ENCODE measurements at places on chromosomes 5 and 9.
A peak's percentile ranks its signal among the peaks of the same experiment; 100 is the strongest.

GRCh38 chr5:10654566-10654965 is 90.7 kb downstream of the ANKRD33B start:
- DNase-seq: no peak

- no peak for DNase-seq
These were observed 27.3 kb downstream of the KIF2A start for GRCh38 chr5:62333250-62333794.

DNA sequence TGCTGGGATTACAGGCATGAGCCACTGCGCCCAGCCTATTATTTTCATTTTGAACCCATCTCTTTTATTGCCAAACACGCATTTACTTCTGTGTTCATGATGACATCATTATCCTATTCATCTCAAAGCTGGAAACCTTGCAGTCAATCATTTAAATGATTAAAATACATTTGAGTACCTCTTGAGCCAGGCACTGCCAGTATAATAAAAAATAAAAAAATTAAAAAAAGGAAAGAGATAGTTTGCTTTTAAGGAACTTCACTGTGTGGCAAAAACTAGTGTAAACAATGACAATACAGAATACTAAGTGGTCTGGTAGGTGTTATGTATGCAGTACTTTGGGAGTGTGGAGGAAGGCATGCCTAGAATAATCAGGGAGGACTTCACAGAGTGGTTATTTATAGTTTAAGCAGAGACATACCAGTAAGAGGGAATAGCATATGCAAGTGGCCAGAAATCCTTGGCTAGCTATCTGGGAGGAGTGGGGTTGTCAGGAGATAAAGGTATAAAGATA is 8.6 kb downstream of the NSD1 start:
- no peak for DNase-seq

DNA sequence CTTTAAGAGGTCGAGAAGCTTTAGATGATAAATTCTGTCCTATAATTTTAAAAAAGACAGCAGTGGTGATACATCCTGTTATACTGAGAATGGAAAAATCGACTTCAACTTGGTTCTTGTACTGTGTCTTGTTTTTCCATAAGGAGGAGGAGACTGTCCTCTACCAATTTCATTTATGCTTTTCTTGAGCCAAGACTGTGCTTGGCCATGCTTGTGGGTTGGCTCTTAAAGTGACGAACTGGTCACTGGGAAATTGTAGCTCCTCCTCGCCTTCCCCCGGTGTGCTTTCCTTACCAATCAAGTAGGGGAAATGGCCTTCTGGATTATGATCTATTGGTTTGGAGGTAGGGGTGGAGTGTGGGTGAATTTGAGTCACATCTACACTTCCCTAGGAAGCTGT is 67.1 kb upstream of the HSPB3 start:
- DNase-seq: no peak

GRCh38 chr5:60958712-60959111 is 13.7 kb downstream of the NDUFAF2 start:
- no peak for DNase-seq

GRCh38 chr5:103929338-103930013 is 366.9 kb upstream of the NUDT12 start:
- DNase-seq: no peak

DNA sequence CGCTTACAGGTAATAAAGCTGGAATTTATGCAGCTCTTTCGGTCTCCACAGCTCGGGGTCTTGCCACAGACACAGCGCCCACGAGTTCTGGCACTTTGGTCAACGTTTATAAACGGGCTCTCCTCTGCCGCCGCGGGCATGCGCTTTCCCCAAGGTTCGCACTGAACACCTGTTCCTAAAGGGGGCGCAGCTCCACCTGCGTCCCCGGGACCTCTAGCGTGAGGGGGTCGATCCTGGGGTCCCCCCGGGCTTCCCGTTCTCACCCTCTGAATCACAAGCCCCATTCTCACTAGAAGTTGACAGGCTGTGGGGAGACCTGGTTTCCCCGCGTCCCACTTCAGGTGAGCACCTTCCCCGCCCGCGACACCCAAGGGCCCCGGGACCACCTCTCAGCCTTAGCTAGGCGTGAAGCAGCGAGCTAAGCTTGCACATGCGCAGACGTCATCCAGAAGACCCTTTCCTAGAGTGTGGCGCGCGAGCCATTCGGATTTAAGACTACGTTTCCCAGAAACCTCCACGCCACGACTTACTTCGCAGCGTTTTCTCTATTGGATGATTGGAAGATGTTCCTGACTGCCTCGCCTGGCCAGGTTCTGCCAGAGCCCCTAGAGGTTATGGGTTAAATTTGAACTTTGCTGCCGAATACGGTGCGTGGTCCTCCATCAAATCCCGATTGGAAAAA is 21.3 kb upstream of the ZNF782 start:
- peak; percentile 96 for DNase-seq

DNA sequence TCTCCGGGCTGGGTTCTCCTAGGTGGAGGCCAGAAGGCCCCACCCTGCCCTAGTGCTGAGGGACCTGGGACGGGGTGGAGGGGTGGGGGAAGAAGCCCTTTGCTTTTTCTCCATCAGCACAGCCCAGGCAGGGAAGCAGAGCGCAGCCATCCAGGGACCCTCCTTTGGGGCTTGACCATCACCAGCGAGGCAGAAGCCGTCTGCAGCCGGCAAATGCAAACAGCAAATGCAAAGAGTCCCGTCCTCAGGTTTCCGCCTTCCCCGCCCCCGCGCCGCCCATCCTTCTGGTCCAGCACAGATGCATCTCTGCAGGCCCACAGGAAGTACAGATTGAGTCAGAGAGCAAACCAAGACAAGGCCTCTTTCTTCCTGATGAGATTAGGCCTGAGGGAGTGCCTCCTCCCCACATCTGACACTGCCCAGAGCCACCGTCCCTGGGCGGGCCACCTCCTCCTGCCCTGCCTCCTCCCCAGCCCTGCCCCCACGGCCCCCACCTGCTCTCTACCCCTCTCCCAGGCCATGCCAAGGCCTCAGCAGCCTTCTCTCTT is 23.4 kb downstream of the CORO2A start:
- peak; percentile 89 for DNase-seq

GRCh38 chr5:8033261-8033660 is 164.3 kb downstream of the MTRR start:
- DNase-seq: no peak

DNA sequence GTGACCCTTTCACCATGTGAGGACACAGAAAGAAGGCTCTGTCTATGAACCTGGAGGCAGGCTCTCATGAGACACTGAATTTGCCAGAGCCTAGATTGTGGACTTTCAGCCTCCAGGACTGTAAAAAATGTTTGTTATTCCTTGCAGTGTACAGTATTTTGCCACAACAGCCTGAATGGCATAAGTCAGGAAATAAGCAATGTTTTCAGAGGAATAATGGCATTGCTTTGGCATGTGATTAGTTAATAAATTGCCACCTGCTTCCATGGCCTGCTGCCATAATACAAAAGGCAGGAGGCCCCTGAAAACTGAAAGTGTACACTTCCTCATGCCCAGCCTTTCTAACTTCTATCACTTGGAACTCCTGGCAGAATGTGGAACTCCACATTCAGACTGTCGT is 408.1 kb downstream of the GADD45G start:
- no peak for DNase-seq

DNA sequence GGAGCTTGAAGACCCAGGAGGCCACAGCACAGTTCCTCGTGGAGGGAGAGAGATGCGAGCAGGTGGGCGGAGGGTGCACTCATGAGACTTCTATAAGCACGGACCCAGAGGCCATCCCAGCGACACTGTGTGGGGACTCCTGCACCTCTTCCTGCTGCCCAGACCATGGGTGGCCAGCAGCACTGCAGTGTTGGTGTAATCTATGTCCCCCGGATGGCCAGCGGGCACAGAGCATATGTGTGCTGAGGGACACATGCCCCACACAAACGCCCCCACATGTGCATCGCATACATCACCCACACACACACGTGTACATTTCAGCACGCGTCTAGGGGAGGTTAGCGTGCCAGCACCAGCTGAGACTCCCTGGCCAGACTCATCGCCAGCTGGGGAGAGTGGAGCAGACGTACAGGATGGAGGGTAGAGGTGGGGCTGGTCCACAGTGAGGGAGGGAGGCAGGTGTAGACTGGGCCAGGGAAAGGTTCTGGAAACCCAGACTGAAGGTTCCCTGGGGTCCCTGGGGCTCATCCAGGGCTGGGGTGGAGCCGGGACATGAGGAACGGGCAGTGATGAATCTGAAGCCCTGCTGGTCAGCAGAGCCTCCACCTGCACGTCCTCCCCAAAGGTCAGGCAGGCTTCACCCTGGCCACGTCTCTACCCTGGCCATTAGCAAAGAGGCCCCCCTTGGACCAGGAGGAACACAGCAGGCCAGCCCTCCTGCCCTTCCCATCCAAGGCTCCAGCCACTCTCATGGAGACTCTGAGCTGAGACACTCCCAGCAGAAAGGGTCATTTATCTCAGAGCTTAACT is 27.6 kb downstream of the ADAMTS2 start:
- no peak for DNase-seq

DNA sequence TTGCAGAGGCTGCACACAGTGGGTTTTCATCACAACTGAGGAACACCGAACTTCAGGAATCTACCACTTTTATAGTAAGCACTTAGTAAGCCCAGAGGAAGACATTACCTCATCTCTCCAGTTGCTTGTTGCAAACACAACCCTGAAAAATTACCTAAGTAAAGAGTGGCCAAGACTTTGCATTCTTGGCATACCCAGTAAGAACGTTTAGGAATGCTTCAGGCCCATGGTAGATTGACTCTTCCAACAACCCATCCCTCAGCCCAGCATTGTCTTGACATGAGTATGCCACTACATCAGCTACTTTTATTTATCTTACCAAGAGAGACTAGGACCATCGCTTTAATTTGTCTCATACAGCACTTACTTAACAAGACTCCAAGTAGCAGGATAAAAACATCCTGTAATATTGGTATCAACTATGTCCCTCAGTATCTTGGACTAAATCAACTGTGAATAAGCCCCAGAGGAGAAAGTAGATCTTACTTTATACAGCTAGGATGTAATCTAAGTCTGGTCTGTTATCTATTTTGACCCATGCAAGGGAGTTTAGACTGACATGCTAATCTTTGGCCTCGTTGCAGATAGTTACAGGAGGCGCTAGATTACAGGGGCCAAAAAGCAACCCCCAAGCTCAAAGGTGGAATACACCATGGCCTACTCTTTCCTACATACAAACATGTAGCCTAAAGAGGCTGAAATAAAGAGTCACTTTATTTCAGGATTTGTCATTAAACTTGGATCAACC is 114.9 kb downstream of the INVS start:
- no peak for DNase-seq

DNA sequence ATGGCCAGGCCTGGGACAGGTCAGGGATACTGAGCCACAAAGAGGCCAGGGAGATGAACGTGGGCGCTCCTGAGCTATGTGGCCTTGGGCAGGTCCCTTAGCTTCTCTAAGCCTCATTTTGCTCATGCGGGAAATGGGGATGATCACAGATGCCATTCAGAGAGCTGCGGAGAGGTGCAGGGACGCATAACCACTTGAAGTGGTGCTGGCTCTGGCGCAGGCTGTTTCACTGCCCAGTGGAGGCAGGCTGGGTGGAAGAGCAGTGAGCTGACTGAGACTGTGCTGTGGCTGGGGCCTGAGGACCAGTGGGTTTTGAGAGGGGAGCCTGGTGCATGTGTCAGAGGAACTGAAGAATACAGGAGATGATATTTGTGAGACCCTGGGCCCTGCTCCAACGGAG is 18.4 kb downstream of the CXXC5 start:
- DNase-seq: no peak

DNA sequence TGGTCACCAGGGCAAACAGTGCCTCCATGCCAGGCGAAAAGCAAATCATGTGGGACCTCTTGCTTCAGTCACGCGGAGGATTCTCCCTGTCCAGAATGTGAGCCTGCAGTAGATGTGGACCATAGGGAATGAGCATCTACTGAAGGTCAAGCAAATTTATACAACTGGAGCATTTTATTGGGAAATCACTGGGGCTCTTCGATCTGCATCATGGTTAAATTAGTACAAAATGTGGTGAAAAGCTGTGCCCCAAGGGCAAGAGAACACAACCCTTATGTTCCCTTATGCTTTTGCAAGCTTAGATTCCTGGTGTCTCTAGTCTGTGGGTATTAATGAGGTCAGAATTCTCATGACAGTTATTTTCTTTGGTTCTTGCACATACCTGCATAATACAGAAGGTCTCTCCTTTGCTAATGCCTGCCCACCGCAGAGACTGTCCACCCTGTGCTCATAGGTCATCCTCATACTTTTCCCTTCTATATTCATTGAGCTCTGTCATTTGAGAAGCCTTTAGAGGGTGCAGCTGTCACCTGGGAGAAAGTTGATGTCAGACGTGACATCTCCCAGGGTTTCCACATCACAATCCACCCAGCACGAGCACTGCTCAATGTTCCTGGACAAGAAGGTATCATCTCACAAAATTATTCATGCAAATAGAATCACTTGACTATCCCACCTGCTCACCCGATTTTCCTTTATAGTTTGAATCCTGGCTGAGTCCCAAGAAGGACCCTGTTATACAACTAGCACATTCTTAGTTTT is 111.7 kb downstream of the NXNL2 start:
- no peak for DNase-seq

- DNase-seq: no peak
These were observed 224.9 kb downstream of the MAT2B start for GRCh38 chr5:163730206-163730756.

DNA sequence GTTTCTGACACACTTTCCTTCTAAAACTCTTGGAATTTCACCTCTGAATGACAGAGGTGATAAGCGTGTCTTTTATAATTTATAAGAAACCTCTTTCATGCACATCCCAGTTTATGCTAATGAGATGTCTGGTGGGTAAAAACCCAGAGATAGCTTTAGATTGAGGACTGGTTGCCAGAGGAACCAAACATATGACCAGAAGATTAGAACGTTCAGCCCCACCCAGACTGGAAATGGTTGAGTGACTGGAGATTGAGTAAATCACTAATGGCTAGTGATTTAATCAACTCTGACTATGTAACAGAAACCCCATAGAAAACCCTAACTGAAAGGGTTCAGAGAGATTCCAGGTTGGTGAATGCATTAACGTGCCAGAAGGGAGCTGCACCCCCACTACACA is 69.2 kb downstream of the CDH18 start:
- DNase-seq: no peak

- no peak for DNase-seq
These were observed 75.1 kb upstream of the RUFY1 start for GRCh38 chr5:179475208-179475751.

DNA sequence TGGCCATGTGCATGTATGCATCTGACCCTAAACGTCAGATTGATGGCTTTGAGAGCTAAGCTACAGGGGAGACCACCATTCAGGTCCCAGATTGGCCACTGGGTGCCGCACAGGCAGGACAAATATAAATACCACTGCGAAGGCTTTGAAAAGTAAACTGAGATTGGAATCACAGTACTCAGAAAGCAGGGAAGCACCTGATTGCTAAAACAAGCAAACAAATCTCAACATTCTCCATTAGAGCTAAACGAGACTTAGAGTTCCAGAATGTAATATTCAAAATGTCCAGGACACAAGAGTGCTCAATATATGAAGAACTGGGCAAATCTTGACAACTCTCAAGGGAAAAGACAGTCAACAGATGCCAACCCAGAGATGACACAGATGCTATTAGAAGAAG is 61.0 kb upstream of the GFPT2 start:
- DNase-seq: no peak

GRCh38 chr9:18849890-18850677 is 182.9 kb downstream of the SAXO1 start:
- no peak for DNase-seq

- no peak for DNase-seq
These were observed 57.5 kb upstream of the RXRA start for GRCh38 chr9:134268747-134269146.

GRCh38 chr5:97877588-97877987 is 694.5 kb upstream of the RIOK2 start:
- DNase-seq: no peak

GRCh38 chr9:126939821-126940221 is 25.2 kb downstream of the RALGPS1 start:
- peak; percentile 30 for DNase-seq

- DNase-seq: no peak
These were observed 1.9 kb downstream of the RAI14 start for GRCh38 chr5:34657988-34658387.

Data from SW480 (cell line).